CD4-positive, alpha-beta memory T cell (primary cell): ENCODE measurements at places on chromosomes 1 and 21. TPM values are rescaled to one million over a fixed set of nuclear protein-coding genes. Genes with fewer than 3 reads are reported as not detected.

The PCP4L1 gene
- total RNA-seq = not detected

DNA sequence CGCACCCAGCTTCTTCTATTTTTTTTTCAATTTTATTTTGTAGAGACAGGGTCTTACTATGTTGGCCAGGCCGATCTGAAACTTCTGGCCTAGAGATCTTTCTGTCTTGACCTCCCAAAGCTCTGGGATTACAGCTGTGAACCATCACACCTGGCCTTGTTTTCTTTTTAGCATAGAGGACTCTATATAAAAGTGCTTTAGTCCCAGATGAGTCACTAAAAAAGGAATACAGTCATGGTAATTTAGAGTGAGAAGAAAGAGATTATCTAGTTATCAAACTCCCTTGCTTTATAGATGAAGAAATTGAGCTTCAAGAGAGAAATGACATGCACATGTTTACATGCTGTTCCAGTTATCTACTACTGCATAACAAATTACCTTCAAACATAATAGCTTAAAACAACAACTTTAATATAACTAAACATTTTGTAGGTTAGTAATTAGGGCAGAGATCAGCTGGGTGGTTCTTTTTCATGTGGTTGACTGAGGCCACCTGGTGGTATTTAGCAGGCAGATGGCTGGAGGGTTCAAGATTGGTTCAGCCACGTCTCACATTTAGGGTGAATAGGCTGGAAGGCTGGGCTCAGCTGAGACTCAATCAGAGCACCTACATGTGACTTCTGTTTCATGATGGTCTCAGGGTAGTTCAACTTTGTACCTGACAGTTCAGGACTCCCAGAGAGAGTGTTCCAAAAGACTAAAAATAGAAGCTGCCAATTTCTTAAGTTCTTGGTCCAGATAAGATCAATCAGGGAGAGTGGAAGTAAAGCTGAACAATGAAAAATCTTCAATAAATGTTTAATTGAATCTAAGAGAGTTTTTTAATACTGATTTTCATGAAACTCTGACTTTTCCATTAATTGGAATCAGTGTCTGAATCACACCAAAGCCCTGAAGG, 16.9 kb upstream of the MTF2 start:
- H3K27ac ChIP-seq = no peak overlapping the region
- H3K4me3 ChIP-seq = no peak overlapping the region
- no peaks in the 10 kb centered on the region for H3K27me3 ChIP-seq
- no peaks in the 10 kb centered on the region for H3K4me1 ChIP-seq

The PSRC1 gene
- 0.28 TPM for total RNA-seq

The RNF207 gene
- total RNA-seq = 8.7 TPM

DNA sequence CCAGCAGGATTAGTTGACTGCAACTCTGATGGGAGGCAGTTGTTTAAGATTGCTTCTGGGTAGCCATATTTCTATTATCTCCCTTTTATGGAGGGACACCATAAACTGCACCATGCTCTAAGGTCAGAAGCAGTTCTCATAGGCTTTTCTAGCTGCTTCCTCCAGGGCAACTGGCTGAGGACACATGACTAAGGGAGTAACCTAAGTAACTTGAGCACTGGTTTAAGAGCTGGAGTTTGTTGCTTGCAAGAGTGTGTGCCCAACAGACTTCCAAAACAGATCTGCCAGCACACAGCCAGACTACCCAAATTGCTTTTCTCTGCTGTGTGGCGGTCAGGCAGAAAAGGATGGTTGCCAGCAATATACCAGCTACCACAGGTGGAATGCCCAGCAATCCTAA, 111.2 kb upstream of the LHX8 start:
- no peak overlapping the region for H3K4me3 ChIP-seq
- DNase-seq = no peak
- H3K27me3 ChIP-seq = no peaks in the 10 kb centered on the region
- no peak overlapping the region for H3K27ac ChIP-seq
- no peaks in the 10 kb centered on the region for H3K36me3 ChIP-seq
- no peaks in the 10 kb centered on the region for H3K4me1 ChIP-seq

The AMY1B gene
- not detected for total RNA-seq

The CFAP74 gene
- not detected for total RNA-seq

The CAPN8 gene
- 0.32 TPM for total RNA-seq

DNA sequence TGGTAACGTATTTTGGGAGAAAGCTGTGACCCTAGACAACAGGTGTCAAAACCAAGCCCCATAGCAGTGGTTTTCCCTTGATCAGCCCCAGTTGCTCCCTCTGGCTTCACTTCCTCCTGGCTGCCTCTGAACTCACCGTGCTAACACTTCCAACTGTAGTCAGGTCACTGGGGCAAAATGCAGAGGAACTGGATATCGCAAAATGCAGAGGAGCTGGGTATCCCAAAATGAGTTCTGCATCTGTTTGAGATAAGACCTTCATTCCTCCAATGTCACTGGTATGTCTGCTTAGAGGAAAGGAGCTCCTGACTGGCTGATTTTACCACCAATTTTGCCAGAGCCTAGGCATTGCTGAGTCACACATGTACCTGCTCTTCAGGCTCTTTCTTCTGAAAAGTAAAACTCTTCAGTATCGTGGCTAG, 19.6 kb upstream of the TACSTD2 start:
- H3K36me3 ChIP-seq = no peaks in the 10 kb centered on the region
- no peak for DNase-seq
- H3K4me1 ChIP-seq = no peaks in the 10 kb centered on the region
- no peak overlapping the region for H3K27ac ChIP-seq
- no peak overlapping the region for H3K4me3 ChIP-seq

The FOXD3 gene
- not detected for total RNA-seq
